Activated T-helper 1 cell treated with anti-CD3 and anti-CD28 coated beads, Interleukin-12 subunit alpha, Interleukin-12 subunit beta, Interleukin-2, Interleukin-4 antibody, amounts not matched to agents 30 ng/mL and 10 ng/mL and 1 ng/mL, durations not matched to agents 14 hours and 24 hours and 36 hours (primary cell): ENCODE measurements at places on chromosomes 7 and 10. TPM values are rescaled to one million over a fixed set of nuclear protein-coding genes. Genes with fewer than 3 reads are reported as not detected.

GRCh38 chr10:98555021-98555619 lies 108.4 kb upstream of the HPS1 start:
- no peak for DNase-seq

GRCh38 chr7:141651417-141651816 lies 50.5 kb downstream of the DENND11 start:
- DNase-seq, result no peak

DNA sequence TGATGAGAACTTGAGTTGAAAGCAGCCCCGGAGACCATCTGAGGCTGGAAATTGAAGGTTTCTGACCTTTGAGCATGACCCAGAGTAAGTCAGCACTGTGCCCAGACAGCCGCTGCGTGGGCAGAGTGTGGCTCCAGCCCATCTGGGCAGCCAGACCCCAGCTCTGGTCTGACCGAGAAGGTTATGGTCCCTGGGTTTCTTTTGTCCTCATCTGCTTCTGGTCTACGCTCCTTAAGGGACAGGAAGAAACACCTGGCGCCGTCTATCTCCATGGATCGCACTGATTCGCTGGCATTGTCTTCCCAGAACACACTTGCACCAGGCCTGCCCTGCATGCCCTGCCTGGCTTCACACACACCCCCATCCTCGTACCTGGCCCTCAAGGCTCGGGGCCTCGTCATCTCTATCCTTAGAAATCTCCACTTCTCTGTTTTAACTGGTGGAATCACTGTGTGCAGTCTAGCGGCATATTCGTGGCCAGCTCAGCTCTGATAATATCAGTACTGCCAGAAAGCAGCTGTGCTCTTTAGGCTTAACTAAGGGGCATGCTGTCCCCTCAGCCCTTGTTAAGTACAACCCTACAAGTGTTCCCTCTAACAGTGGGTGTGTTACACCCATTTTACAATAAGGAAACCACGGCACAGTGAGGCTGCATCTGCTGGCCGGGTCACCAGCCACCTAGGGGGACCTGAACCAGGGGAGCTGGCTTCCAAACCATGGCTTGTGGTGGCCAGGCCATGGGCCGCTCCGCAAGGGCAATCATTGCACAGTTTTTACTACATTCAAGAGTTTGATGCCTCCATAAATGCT lies 127.7 kb downstream of the ADCY1 start:
- no peak for DNase-seq

- DNase-seq, result no peak
These were observed 26.6 kb upstream of the DDC start for GRCh38 chr7:50591480-50592438.

GRCh38 chr10:51384971-51385370 lies 310.7 kb downstream of the PRKG1 start:
- no peak for DNase-seq

GRCh38 chr10:114043532-114044246 lies at the start of gene ADRB1:
TSS of gene ADRB1 (plus strand) at chr10:114043866. CDS start at chr10:114044133, 267 bp downstream.
- no peak for DNase-seq

- no peak for DNase-seq
These were observed at the start of gene WIPF3 for GRCh38 chr7:29806208-29806994. TSS of gene WIPF3 (plus strand) at chr7:29806508. CDS start at chr7:29834725, 28,217 bp downstream.

DNA sequence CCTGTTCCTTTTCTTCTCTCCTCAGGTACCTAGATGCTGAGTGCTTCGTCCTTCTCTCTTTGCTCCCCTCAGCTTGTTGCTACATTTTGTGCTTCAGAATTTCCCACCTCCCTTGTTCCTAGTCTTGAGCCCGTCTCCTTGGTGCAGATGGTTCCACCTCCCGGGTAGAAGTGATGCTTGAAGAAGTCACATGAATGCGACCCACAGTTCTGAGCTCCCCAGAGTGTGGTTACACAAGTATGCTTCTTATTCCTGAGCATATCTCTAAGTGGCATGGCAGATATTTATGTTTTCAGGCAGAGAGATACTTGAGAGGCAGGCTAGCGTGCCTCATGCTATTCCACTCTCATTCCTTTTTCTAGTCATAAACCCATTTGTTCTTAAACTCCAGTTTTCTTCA lies 34.0 kb downstream of the INPP5F start:
- no peak for DNase-seq

GRCh38 chr7:117600911-117601310 lies 121.1 kb downstream of the CFTR start:
- DNase-seq, result no peak

DNA sequence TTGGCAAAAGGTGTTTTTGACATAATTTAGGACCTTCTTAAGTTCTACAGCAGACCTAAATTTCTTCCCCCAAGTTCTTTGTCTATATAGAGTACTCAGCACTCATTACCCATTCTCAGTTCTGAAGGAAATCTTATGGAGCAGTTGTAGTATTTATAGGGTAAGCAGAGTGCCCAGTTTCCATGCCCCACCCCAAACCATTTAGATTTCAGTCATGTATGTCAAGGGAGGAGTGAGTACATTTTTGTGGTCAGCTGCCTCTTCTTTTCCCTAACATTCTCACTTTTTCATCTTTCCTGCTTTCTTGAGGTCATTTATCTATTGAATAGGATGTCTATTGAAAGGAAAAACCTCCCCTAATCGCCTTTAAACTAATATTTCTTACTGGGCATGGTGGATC lies 83.3 kb downstream of the KAT6B start:
- DNase-seq, result no peak

DNA sequence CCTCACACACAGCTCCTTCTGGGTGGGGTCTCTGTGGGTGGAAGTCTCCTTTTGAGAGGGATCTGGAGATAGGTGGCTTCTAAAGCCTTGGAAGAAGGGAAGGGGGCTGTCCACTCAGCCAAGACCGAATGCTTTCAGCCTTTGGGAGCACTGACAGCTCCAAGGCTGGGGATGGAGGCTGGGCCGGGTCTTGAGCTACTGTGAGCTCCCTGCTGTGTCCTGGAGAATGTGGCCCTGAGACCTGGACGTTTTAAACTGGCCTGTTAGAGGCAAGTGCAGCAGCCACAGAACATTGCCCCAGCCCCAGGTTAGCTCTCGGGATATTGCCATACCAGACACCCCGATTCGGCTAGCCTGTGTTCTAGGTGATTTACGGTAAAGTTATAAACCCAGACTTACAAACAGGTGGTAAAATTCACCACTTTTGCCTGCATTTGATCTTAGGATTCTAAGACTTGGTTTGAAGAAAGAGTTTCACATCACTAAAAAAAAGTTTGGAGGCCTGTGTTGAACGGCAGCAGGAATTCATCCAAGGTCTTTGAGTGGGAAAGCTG lies 548.5 kb upstream of the FOXK1 start:
- DNase-seq, result no peak

- DNase-seq, result peak; percentile 17
These were observed 55.1 kb upstream of the ZPBP start for GRCh38 chr7:50147951-50148808.

DNA sequence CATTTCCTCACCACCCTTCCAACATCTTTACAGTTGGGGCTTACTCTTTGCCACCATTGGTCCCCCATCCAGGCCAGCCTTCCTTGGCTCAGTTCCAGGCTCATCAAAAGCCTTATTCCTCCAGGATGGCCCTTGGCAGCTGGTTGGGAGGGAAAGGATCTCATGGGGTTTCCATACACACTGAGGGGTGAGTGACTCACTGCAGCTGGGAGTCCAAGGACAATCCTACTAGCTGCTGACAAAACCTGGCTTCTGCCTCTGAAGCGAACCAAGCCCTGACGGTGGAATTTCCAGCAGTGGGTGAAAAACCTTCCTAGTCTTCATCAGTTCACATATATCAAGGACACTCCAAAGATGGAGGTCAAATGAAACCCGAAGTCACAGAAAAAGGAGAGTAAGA lies 22.9 kb downstream of the CRHR2 start:
- DNase-seq, result no peak

DNA sequence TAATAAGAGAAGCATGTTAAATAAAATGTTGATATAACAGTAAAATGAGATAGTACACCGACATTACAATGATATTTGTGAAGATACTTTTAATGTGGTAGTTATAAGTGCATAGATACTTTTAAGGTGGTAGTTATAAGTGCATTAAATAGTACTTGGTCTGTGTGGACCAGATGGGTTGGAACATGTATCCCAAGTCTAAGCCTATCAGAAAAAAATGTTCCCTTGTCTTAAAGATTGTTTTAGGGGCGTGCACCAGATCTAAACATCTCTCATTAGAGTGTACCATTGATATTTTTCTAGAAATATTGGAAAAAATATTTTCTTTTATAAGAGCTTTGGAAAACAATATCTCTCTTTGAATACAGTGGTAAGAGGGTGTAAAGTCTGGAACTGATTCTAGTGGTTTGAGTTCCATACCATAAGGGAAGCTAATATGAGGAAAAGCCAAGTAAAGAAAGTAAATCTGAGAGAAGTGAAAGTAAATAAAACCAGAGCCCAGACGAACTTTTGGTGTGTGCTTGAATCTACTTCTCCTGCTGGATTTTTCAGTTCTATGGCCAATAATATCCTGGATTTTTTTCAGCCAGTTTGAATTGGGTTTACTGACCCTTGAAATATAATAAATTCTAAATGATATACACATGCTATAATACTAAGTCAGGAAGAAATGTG lies 175.3 kb downstream of the MBL2 start:
- no peak for DNase-seq

DNA sequence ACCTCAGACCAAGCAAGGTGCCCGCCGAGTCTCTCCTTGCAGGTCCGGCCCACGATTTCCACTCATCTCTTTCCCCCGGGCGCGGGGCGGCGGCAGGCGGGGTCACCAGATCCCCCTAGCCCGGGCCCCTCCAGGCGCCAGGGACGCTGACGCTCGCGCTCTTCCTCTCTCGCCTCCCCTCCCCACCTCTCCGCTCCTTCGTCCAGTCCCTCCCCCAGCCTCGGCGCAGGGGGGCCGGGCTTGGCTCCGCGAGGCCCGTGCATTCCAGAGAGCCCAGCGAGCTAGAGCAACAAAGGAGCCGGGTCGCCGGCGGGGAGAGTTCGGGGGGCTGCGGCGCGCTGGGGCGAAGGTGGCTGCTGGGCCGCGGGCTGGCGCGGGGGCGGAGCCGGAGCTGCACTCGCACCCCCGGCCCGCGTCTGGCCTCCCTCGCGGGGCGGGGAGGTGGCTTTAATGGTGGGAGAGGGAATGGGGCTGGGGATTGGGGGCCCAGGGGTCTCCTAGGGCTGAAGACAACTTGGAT lies at the start of gene SMO:
SMO (plus strand) TSS at position 262 of the 520 bp plus-strand sequence. CDS start 519 bp downstream, outside the sequence.
- no peak for DNase-seq

GRCh38 chr7:108455998-108456677 lies at the start of gene NRCAM:
TSS of gene NRCAM (minus strand) at chr7:108456436. CDS start at chr7:108240064, 216,372 bp downstream.
- DNase-seq, result no peak

DNA sequence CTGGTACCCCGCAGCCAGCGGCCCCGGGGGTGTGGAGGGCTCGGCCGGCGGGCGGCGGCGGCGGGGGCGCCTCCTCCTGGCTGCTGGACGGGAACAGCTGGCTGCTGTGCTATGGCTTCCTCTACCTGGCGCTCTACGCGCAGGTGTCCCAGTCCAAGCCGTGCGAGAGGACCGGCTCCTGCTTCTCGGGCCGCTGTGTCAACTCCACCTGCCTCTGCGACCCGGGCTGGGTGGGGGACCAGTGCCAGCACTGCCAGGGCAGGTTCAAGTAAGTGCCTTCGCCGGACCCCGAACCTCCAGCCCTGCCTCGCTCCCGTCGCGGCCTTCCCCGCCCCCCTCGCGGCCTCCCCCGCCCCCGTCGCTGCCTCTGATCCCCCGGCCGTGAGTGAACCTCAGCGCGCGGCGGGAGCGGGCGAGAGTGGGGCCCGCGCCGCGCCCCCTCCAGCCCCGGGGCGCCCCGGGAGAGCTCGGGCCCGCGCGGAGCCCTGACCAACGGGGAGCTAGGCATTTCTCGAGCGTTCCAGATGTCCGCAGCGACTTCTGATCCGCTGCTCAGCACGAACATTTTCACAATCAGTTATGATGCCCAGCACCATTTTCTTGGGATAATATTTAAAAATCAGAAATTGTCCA lies 727 bp downstream of the ATRNL1 start:
- DNase-seq, result no peak

DNA sequence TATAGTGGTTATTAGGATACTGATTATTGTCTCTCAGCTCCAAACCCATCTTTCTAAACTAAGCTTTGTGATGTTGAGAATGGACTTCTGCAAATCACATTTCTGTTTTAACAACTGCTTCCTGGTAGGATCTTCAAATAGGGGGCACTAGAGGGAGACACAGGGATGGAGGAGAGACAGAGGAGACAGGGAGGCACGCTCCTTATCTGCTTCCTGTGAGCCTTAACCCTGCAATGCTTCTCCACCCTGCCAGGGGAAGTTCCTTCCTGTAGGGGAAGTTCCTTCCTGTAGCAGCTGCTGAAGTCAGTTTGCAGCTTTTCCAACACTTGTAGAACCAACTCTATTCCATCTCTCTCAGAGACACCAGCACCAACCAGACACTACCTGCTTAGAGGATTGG lies 847.2 kb downstream of the CCSER2 start:
- no peak for DNase-seq

GRCh38 chr10:133168617-133169031 lies 8.6 kb downstream of the KNDC1 start:
- DNase-seq, result no peak

DNA sequence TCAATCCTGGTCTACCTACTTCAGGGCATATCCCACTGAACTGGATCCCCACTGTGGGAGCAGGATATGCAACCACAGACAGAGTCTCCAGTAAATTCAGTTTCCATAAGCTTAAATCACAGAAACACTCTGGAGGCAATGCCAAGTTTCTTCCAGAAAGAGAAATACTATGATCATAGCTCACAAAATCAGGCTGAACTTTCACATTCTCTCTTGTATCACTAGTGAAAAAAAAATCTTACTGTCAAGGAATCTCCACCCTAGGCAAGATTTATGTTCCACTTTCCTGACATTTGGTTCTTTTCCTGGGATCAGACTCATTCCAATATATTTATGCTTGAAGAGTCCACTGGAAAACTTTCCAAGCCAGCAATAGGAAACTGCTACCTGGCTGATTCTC lies 749.0 kb downstream of the SUGCT start:
- no peak for DNase-seq

GRCh38 chr7:113394856-113395255 lies 276.5 kb upstream of the SMIM30 start:
- no peak for DNase-seq

- no peak for DNase-seq
These were observed 28.9 kb upstream of the MRPS33 start for GRCh38 chr7:141043616-141044015.

Gene SYT15
- total RNA-seq, result 0.96 and 1.5 TPM in 2 replicates

Gene ACBD7
- total RNA-seq, result 2.3 and 2.7 TPM in 2 replicates

Gene FOXI2
- total RNA-seq, result not detected in 2 replicates

Gene ZKSCAN1
- 62.5 and 63.1 TPM in 2 replicates for total RNA-seq

Gene TMEM229A
- total RNA-seq, result not detected in 2 replicates

Gene GNAT3
- total RNA-seq, result not detected in 2 replicates

Gene CDHR1
- total RNA-seq, result 0.47 and 0.66 TPM in 2 replicates

Gene OR2A12
- not detected in 2 replicates for total RNA-seq

Gene ANK3
- total RNA-seq, result 26.8 and 27.9 TPM in 2 replicates

Gene PON1
- not detected in 2 replicates for total RNA-seq
